ENCODE measurements at places on chromosomes 1 and 21.

- DNase-seq: no peak
Observed at GRCh38 chr1:110634455-110635311, 28.5 kb upstream of the KCNA2 start.

- no peak for DNase-seq
Observed at GRCh38 chr1:73065339-73066041, 783.2 kb upstream of the NEGR1 start.

- DNase-seq: no peak
Observed at GRCh38 chr1:67689267-67690017, 4.4 kb downstream of the GADD45A start.

GRCh38 chr21:43824333-43825241 is 35.2 kb downstream of the RRP1 start:
- DNase-seq: no peak

DNA sequence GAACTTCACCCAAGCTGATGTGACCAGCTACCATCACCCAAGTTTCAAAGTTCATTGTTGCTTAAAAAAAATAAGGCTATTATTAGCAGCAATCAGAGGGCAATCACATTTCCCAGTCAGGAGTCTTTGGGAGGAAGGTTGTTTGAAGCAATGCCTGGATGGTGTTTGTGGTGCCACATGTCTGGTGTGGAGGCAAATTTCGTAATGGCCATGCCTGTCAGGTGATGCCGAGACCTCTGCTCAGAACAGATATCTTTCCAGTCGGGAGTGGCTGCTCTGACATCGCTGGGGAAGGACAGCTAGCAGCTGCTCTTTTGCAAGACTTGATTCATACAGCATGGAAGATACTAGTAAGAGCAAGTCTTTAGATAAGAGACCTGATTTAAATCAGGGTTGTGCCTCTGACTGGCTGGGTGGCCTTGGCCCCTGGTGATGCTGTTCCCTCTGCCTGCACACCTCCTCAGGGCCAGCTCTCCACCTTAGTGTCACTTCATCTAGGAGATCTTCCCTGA is 187.8 kb upstream of the JUN start:
- no peak for DNase-seq
